Sigmoid colon (tissue), 7 donors: ENCODE measurements at places on chromosomes 16 and 17.

DNA sequence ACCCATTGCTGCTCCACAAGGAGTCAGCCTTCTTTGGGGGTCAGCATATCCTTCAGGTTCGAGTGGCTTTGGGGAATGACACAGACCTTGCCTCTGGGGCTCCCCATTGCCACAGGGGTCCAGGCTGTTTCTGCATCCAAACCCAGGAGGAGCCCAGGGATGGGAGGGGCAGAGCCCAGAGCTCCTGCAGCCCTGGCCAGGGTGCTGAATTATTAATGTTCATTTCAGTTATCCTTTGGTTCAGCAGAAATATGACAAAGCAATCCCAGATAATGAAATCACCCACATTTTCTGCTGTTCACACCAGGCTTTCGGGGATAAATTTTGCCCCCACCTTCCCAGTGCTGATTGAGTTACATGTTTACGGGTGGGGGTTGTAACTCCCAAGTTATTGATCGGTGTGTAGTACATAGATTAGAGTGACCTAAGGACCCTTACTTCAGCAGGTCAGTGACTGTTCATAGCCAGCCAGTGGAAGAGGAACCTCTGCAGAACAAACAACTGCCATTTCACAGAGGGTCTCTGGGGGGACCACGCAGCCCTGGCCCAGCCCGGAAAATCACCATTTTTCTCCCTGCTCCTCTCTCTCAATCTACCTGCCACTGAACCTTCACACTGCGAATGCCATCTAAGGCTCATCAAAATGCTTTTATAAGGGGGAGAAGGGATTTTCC lies 240.3 kb upstream of the N4BP1 start:
- DNase-seq = no peak

DNA sequence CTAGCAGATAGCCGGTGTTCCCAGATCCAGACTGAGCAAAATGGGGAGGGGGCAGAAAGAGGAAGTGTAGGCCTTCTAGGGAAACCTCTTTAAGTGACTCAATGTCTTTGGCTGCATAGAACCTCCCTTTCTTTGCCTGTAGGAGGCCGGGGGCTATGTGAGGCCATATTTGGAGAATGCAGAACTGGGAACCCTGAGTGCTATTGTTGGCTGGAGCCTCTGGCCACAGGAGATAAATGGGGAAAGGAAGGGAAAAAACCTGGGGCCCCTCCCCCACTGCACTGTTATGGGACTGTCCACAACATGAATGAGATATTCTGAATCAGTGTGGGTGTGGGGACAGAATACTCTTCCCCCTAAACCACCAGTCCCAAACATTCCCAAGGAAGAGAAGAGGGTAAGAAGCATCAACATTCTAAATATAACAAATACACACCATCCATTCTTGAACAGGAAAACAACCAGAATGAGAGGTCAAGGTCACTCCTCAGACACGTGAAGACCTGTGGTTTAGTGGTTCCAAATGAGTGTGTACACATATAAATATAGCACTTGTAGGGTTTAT lies 2.4 kb downstream of the VPS25 start:
- DNase-seq = no peak

- no peak for DNase-seq
Measured at GRCh38 chr16:56897026-56897799, 32.2 kb downstream of the SLC12A3 start.

- DNase-seq = no peak
Measured at GRCh38 chr16:51665436-51665998, 514.4 kb upstream of the SALL1 start.

DNA sequence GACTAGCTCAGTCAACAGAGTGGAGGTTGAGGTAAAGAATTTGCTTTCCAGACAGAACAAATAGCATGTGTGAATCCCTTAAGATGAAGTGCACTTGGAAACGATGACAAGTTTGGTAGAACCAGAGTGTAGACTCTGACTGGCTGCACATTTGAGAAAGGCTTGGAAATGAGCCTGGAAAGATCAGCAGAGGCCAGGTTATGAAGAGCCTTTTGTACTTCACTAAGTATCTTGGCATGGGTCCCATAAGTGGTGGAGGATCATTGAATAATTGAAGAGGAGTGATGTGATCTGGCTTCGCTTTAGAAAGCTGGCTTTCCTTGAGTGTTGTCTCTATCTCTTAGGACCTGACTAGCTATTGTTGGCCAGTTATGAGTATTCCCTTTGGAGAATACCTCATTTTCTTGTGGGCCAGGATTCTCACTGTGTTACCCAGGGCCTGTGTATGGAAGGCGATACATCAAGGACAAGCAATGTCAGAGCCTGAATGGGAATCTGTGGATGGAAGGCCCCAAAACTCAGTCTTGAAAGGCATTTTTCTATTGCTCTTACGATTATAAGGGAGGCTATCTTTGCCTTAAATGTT lies 329.8 kb downstream of the UTP18 start:
- no peak for DNase-seq

GRCh38 chr16:75555213-75555706 lies 792 bp downstream of the TMEM231 start:
- DNase-seq = peak; percentile 91

- no peak for DNase-seq
Measured at GRCh38 chr17:57033296-57033695, 51.8 kb upstream of the AKAP1 start.

- no peak for DNase-seq
Measured at GRCh38 chr17:27558842-27559505, 72.0 kb upstream of the LGALS9 start.

- DNase-seq = no peak
Measured at GRCh38 chr17:65759532-65759931, 198.1 kb upstream of the AXIN2 start.

DNA sequence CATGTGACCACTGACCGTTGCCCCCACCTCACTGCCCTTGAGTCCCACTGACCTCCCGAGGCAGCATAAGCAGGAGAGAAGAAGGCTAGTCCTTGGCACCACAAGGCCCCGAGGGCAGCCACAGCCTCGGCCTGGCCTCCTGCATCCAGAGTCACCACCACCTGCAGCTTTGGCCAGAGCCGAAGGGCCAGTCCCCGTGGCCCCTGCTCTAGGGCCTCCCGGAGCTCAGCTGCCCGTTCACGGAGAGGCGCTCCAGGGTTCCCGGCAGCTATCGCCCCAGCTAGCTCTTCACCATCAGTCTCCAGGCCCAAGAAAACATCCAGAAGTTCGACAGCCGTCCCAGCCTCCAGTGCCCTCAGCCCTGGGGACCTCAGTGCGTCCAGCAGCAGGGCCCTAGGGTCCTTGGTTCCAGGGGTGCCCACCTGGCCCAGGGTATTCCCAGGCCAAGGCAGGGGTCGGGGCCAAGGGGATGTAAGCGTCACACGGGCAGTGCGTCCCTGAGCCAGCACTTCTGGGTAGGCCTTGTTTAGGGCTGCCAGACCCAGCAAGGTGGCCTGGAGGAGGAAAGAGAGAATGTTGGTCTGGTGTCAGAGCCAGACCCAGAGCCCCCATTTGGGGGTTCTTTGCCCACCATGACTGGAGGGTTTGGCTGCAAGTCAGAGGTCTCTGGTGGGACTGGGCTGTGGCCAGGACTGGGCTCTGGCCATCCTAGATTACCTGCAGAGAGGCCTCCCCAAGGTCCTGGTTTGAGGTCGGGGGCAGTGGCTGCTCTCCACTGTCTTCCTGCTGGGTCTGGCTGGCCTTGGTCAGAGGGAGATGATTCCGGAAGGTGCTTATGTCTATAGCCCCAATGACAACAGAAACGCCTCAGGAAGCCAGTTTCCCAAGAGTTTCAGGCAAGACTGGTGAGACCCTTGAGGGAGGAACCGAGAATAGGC lies 1.8 kb downstream of the GHDC start:
- no peak for DNase-seq

DNA sequence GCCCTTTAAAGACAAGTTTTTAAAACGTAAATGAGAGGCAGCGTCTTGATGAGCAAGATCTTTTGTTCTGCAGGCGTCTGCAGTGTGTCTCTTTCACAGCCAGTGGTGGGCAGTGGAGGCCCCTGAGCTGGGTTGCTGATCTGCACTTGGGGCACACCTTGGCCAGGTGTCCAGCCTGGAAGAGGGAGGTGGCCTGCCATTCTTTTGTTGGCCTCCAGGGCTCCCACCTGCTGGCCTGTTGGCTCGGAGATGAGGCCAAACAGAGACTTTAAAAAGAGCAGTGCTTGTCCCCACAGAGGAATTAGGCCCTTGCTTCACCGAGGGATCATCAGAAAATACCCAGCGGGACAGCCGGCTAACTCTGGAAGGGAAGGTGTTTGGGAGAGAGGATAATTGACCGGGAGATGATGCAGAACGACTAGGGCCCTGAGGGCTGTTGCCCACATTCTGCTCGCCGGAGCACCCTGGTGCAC lies 145.9 kb upstream of the PLCG2 start:
- DNase-seq = no peak

GRCh38 chr17:72342627-72343527 lies 222.1 kb downstream of the SOX9 start:
- DNase-seq = no peak

GRCh38 chr16:87702325-87702811 lies 63.4 kb downstream of the KLHDC4 start:
- no peak for DNase-seq

- no peak for DNase-seq
Measured at GRCh38 chr17:30133197-30133596, 16.6 kb downstream of the NSRP1 start.

GRCh38 chr16:54673313-54673712 lies 257.4 kb upstream of the IRX5 start:
- DNase-seq = no peak

DNA sequence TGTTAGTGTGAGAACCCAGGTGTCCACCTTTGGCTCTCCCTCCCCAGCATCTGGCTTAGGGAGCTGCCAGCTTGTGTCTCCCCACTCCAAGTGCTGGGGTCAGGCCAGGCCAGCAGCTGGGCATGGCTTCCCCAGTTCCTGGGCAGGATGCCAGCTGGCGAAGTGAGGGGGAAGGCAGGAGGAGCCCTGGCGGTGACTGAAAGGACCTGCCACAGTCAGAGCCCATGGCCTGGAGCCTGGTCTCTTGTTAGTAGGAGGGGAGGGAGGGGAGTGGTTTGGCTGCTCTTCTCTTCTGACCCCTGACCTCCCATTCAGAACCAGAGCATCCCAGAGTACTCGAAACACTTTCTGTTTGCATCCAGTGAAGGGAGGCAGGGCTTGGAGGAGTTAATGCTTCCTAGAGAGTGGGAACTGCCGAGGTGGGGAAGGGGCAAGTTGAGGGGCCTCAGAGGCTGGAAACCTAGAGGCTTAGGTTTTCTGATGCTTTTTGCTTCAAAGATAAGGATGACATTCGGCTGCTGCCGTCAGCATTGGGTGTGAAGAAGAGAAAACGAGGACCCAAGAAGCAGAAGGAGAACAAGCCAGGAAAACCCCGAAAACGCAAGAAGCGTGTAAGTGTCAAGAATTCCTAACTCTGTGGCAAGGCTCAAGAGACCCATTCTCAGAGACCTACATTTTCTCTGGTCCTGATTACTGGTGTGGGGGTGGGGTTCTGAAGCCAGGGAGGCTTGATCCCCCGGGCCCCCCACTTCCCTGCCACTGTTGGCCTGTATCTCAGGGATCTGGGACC lies 772 bp downstream of the CHD3 start:
- DNase-seq = peak; percentile 99

DNA sequence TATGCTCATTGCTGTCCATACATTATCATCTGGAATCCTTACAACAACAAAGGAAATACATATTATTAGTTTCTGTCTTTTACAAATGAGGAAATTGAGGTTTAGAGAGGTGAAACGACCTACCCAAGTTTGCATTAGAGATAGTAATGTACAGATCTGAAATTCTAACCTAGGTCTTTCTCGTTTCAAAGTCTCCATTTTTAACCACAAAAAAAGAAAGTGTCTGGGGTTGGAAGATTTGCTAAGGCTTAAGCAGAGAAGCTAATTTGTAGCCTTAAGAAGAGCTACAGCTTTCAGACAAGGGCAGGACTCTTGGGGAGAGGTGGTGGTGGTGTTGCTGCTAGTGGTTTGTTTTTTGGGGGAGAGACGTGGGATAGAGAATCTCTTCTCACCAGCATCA lies 19.2 kb downstream of the CIITA start:
- DNase-seq = no peak

DNA sequence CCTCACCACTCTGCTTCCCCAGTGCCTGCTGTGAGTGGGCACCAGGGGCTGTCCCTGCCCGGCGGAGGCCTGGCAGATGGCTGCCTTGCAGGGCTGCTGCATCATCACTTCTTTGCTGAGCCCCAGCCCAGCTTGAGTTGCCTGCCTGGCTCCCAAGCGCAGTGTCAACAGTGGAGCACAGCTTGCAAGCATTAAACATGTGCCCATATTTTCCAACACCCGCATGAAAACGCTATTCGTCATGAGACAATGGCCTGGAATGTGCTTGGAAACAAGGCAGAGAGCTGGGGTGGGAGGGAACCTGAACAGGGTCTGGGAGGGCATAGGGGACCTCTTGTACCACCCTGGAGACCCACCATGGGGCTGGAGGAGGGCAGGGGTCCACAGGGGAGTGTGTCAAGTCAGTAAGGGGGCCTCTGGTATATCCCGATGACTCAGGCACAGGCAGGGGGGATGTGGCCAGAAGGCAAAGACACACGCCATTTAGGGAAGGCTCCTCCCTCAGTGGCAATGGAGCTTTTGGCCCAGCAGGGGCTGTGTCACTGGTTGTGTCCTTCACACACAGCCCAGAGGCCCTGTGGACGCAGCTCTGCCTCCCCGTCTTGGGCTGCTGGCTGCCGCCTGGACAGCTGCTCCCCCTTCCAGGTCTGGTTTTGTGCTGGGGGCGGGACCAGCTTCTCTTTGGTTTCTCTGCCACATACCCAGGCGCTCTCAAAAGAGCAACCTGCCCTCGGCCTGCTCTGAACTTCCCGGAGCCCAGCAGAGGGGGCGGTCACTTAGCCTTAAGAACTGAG lies 17.4 kb upstream of the MTSS2 start:
- peak; percentile 94 for DNase-seq

GRCh38 chr16:66293207-66293735 lies 73.2 kb upstream of the CDH5 start:
- peak; percentile 33 for DNase-seq

- DNase-seq = no peak
Measured at GRCh38 chr17:78044280-78044835, 84.2 kb downstream of the TMC6 start.

DNA sequence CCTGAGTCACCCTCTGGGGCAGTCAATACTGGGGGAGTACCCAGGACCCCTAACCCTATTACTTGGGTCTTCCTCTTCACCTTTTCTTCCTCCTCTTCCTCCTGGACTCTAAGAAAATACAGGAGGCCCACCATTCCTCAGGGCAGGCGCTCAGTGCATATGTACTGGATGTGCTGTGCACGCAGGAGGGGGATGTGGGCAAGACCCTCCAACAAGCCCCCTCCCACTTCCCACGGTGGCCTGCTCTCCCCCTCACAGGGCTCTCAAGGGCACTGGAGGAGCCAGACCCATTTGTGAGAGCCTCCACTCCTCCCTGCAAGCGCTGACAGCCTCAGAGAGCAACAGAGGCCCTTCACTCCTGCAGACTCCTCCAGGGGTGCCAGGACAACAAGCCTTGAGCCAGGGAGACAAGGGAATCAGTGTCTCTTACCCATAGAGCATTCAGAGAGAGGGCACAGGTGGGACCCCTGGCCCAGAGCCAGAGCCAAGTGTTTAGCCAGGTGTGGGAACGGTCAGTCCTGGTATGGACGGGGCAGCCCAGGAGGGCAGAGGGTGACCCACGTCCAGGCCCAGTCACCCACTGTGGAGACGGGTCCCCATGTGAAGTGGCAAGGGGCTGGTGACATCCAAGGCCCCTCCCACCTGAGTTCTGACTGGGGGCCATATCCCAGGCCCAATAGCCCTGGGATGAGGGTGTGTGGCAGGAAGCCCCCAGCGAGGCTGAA lies 27.3 kb upstream of the KSR1 start:
- DNase-seq = no peak
